IMR-90 (cell line): ENCODE measurements at places on chromosomes 6 and 20. TPM values are rescaled to one million over a fixed set of nuclear protein-coding genes. Genes with fewer than 3 reads are reported as not detected.

DNA sequence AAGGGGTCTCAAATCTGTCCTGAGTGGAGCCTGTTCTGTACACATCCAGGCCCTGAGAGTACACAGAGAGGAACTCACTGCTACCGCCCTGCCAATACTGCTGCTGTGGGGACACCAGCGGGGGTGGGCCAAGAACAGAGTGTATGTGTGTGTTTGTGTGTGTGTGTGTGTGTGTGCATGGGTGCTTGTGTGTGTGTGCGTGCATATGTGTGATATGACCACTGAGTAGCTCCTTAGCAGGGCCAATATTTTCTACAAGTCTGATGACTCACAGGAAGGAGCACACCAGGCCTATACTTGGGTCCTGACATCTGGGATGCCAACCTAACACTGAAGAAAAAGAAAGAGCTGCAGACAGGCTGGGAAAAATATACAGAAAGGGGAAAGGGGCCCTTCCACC, 1.4 kb downstream of the RAET1E start:
- peak; percentile 52 for DNase-seq

DNA sequence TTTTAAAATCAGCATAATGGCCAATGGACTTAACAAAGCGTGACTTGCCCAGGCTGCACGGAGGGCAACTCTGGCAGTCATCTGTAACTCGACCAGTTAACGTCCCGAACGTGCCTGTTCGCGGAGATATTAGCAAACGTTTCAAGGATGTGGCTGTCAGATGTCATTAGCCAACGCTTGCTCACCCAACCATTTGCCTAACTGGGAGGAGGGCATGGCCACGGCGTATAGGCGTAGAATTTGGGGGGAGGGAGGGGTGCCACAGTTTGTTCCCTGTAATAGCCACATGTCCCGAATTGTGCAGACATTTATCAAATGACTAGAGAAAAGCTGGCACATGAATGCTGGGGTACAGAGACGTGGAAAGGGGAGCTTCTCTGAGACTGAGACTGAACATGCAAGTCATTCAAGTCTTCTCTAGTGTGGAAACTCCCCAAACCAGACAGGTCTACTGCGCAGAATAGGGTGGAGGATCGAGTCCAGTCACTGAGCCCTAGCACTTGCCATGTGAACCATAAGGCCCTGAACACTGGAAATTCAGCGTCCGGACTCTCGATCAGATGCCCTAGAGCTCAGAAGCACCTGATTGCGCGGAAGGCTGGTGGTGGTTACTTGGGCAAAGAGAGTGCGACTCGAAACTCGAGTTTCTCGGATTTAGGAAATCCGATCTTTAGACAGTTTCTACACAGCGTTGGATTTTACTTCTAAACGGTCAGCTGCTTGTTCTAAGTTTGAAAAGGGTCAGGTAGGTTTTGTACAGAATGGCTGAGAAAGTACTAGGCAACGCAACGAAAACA, 32.6 kb downstream of the TFAP2B start:
- no peak for DNase-seq

DNA sequence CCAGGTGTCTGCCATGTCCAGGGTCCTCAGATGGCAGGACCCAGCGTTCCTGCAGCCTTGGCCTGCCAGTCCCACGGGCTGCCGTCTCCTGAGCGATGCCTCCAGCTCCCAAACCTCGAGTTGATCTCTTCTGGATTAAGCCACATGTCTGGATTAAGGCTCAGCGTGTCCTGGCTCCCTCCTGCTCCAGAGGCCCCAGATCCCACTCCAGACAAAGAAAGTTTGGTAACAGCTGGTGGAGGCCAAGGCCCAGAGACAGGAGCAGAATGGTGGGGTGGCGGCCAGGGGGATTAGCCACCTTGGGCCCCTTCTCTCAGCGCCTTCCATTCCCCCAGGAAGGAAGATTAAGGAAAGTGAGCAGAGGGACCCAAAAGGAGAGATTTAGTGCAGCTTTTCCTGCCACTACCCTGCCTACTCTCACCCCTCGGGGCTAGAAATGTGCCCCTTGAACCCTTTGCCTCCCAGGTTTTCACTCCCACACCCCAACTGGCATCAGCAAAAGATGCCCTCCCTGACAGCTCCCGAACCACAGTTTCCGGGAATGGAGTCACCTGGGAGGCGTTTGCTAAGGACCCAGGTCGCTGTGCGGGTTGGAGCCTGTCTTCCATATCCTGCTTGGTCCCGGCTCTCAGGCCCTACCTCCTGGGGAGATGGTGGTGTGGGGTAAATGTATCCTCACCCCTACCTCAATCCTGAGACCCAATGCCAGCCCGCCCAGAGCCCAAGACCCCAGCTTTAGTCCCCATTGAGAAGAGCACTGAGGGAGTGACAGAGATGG, 6.9 kb downstream of the SPDEF start:
- DNase-seq: no peak

DNA sequence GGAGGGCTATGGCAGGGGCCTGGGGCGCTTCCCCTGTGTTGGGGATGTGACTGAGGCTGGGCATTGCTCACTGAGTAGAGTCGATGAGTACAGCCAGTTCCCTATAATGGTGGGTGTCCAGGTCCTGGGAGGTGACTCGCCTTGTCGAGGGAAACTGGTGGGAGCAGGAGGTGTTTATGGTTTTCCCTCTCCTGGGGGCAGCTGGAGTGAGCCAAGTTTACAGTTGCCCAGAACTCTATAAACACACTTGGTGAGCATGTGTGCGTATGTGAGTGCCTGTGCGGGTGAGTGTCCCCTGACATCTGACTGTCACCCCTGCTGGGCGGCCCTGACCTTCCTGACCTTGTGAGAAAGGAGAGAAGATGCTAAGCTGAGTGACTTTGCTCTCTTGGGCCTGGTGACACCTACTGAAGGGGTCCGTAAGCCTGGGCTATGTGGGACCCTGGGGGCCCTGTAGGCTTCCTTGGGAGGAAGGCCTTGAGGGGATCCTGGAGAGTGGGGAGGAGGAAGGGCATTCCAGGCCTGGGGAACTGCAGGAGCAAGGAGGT, 65.9 kb downstream of the VEGFA start:
- DNase-seq: peak; percentile 78

DNA sequence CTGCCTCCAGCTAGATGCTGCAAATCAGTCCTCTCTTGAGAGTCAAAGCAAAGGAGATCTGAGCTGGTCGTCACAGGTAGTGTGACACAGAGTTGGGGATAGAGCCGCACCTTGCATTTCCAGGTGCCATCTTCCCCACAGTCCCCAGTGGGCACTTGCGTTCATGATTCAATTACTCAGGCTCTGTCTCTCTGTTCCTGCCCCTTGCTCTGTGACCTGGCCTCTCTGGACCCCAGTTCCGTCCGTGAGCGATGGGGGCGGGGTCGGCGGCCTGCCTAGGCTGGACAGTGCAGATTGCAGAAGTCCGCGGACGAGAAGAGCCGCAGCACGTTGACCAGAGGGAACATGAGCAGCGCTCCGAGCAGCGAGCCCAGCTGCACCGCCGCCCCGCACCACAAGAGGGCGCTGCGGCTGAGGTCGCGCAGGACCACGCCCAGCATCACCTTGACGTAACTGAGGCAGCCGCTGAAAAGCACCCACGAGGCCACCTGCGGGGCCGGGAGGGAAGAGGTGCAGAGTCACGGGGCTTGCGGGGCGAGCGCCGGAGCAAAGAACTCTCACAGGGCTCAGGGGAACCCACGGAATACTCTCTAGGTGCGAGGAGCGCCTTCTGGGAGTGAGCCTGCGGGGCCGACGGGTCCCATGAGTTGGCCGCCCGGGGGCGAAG, 7.4 kb downstream of the SLC52A3 start:
- no peak for DNase-seq

DNA sequence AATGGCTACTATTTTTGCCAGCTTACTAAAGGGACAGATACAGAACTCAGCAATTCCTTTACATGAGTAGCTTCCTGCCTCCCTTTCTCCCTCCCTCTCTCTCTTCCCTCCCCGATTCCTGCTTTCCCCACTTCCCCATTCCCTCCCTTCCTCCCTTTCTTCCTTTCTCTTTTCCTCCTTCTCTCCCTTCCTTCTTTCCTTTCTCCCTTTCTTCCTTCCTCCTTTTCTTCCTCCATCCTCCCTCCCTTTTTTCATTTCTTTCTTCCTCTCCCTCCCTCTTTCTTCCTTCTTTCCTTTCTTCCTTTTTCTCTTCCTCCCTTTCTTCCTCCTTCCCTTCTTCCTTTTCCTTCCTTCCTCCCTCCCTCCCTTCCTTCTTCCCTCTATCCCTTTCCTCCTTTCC, 178.1 kb downstream of the RNF144B start:
- no peak for DNase-seq

Gene TGM3
- polyA plus RNA-seq: not detected in 2 replicates
